ENCODE measurements at places on chromosomes 7 and 10. TPM values are rescaled to one million over a fixed set of nuclear protein-coding genes. Genes with fewer than 3 reads are reported as not detected.

Gene CDC14C
- 0.11 TPM for total RNA-seq

Gene TACC2
- total RNA-seq: 3.5 TPM

Gene TAS2R3
- total RNA-seq: 3.5 TPM

Gene BTBD16
- not detected for total RNA-seq

Gene PKD2L1
- not detected for total RNA-seq

Gene NEUROD6
- total RNA-seq: not detected

Gene ASZ1
- not detected for total RNA-seq

Gene HABP2
- total RNA-seq: not detected

Gene ARHGEF35
- 6.3 TPM for total RNA-seq

Gene AKAP9
- total RNA-seq: 52.2 TPM
